ENCODE measurements at places on chromosomes 16 and 17. TPM values are rescaled to one million over a fixed set of nuclear protein-coding genes. Genes with fewer than 3 reads are reported as not detected.

Gene HAS3
- 1.4 TPM for total RNA-seq

Gene PPM1E
- total RNA-seq = under 0.01 TPM

Gene ZFP3
- total RNA-seq = 3.5 TPM

Gene PRPSAP1
- total RNA-seq = 82.2 TPM

Gene CHST5
- under 0.01 TPM for total RNA-seq

Gene FOXJ1
- not detected for total RNA-seq

Gene TBC1D3H
- not detected for total RNA-seq

Gene CASKIN1
- not detected for total RNA-seq

Gene PRRT2
- total RNA-seq = 4.1 TPM

Gene PMP22
- 151 TPM for total RNA-seq

Gene DLX4
- under 0.01 TPM for total RNA-seq

Gene ABCA3
- 1.4 TPM for total RNA-seq

Gene RNF112
- 0.29 TPM for total RNA-seq

DNA sequence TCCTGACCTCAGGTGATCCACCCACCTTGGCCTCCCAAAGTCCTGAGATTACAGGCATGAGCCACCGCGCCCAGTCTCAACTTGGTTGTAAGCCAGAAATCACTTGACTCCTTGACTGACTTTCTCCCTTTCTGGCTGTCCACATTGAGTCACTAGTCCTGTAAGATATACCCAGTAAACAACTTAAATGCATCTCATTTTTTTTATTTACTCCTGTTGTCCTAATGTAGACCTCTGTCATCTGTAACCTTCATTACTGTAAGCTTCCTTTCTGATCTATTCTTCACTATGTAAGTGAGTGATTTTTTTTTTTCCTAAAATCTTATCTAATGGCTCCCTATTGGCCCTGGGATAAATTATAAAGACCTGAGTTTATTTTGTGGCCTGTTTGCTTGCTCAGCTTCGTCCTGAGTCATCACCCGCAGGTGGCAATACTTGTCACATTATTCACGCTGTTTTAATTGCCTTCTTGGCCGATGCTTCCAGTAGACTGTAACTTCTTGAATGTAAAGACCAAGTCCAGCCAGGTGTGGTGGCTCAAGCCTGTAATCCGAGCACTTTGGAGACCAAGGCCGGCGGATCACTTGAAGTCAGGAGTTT, 41.0 kb downstream of the PAFAH1B1 start:
- DNase-seq = no peak

DNA sequence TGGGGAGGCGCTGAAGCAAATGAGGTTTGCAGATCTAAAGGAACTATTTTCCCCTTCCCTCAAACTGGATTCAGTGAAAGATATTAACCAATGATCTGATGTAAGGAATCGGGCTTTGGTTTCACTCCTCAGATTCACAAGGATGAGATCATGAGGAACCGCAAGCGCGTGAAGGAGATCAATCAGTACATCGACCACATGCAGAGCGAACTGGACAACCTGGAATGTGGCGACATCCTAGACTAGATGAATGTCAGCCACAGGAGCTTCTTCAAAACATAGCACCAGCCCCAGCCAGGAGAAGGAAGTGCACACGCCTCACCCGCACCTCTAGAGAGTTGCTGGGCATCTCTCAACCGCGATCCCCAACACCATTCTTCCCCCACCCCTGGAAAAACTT, 22.5 kb downstream of the ATPAF2 start:
- DNase-seq = no peak

GRCh38 chr17:45310380-45311324, 6.2 kb downstream of the MAP3K14 start:
- DNase-seq = peak; percentile 86

DNA sequence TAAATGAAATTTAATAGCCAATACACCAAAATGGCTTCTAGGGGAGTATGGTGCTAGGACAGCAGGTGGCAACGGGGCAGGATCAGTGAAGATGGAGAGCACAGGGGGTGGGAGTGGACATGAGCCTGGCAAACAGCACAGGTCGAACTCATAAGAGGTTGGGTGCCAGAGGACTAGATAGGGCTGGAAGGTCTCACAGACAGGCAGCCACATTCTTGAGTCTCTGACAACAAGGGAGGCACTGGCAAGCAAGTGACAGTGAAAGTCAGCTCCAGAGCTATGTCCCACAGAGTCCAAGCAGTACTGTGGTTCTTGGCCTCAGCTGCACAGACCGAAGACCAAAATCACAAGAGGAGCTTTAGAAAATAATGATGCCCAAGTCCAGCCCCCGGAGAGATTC, 61.2 kb downstream of the USP31 start:
- DNase-seq = no peak

- no peak for DNase-seq
These were observed 185.4 kb downstream of the ABCC12 start for GRCh38 chr16:47970291-47970931.

GRCh38 chr17:38706505-38707216, 1.6 kb downstream of the MLLT6 start:
- peak; percentile 91 for DNase-seq

- no peak for DNase-seq
These were observed 6.3 kb downstream of the HGS start for GRCh38 chr17:81690066-81690465.

DNA sequence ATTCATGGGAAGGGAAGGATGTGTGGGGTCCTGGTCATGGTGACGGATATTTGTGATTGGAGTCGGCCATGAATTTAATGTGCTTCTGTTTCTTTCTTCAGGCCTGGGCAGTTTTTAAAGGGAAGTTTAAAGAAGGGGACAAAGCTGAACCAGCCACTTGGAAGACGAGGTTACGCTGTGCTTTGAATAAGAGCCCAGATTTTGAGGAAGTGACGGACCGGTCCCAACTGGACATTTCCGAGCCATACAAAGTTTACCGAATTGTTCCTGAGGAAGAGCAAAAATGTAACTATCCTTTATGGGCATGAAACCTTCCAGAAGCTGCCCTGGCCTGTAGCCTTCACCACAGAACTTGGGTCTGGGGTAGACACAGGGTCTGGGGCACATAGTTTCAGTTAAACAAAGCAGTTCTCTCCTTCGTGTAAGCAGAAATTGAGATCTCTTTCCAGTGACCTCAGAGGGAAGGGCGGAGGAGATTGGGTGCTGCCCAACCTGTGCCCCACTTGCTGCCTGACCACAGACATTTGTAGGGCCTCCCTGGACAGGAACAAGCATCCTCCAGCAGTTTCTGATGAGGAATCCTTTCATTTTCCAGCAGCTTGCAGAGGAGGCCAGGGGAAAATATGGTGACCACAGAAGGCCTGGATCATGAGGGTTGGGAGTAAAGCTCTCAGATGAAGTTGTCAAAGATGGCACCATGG, 10.1 kb downstream of the IRF8 start:
- DNase-seq = no peak

GRCh38 chr17:78379131-78379491, 662 bp downstream of the PGS1 start:
- peak; percentile 95 for DNase-seq

DNA sequence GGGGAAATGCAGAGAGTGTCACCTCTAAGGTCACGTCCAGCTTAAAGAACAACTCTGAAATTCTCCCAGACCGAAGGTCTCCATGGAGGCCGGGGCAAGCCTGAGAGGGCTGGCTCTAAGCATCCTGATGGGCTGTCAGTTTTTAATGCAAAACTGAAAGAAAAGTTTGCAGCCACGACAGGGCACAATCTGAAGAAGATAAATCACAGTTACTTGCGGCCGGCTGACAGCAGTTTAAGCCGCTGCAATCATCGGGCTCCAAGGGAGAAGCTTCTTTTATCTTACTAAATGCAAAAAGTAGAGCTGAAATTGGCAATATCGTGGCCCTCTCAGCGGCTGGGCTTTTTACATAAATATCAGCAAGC, 168.8 kb downstream of the CYLD start:
- DNase-seq = no peak

DNA sequence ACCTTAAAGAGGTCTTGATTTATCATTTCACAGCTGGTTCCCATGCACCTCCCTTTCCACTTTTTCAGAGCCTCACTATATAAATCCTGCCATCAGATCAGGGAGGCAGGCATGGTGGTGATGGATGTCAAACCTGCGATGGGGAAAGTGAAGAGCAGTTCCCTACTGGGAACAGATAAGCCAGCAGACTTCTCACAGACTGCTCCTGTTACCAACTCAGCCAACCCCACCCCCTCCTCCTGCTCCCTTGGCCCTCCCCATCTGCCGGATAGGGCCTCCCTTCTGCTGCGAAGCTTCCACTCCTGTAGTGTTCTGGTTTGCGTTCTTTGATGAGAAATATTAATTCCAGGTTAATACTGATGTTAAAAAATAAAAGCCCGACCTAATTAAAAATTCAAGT, 232.1 kb downstream of the STX8 start:
- DNase-seq = no peak

DNA sequence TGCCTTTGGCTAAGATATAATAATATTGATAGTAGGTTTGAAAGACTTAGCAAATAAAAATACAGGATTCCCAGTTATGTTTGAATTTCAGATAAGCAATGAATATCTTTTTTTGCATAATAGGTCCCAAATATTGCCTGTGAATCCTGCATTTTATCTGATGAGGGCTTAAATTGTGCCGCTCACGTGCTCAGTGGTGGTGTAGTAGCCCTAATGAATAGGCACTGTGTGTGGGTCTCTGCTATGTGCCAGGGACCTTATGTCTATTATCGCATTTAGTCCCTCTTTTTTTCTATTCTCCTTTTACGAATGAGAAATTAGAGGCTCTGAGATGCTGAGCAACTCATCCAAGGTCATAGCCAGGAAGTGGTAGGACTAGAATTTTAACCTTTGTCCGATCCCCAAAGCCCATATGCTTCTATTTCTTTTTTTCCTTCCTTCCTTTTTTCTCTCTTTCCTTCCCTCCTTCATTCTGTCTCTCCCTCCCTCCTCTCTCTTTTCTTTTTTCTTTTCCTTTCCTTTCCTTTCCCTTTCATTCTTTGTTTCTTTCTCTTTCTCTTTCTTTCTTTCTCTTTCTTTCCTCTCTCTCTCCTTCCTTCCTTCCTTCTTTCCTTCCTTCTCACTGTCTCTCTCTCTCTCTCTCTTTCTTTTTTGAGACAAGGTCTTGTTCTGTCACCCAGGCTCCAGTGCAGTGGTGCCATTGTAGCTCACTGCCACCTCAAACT, 47.2 kb downstream of the RGS9 start:
- no peak for DNase-seq

- DNase-seq = peak; percentile 18
These were observed 2.7 kb upstream of the ZNF469 start for GRCh38 chr16:88380099-88380498.

DNA sequence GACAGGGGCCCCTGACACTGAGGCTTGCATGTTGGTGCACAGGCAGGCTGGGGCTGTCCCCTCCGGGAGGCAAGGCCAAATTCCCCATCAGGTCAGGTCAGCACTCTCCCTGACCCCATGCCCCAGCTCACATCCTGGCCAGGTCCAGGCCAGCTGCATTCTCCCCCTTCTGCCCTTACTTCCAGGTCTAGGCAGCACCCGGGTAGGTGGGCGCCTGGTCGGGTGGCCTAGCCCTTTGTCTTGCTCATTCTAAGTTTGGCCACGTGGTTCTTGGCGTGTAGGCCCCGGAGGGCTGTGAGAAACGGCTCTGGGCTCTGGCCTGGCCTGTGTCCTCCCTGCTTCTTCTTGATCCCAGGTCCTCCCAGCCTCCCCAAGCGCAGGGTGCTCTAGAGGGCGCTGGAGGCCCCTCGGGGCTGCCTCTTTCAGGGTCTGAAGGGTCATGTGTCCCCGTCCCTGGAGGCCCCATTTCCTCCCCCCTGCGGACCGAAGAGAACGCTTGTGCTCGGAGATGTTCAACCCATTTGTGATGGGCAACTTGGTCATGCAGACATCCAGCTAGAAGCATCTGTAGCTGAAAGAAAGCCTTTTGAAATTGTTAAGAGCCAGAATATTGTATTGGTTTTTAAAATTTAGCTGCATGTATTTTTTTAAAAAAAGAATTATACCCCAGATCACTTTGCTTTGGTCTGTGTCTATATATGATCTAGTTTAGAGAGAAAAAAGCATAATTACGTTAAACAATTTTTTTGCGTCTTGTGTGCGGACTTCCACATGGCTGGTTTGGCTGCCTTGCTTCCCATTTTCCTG, 6.7 kb downstream of the BAHCC1 start:
- peak; percentile 96 for DNase-seq

- no peak for DNase-seq
These were observed 136.9 kb downstream of the SLC39A11 start for GRCh38 chr17:72955391-72956140.

GRCh38 chr17:16989230-16989952, 17.5 kb upstream of the TNFRSF13B start:
- DNase-seq = no peak

GRCh38 chr17:64938925-64939474, 19.7 kb upstream of the LRRC37A3 start:
- DNase-seq = peak; percentile 82

GRCh38 chr16:29916979-29917378, 9.0 kb downstream of the KCTD13 start:
- DNase-seq = no peak

DNA sequence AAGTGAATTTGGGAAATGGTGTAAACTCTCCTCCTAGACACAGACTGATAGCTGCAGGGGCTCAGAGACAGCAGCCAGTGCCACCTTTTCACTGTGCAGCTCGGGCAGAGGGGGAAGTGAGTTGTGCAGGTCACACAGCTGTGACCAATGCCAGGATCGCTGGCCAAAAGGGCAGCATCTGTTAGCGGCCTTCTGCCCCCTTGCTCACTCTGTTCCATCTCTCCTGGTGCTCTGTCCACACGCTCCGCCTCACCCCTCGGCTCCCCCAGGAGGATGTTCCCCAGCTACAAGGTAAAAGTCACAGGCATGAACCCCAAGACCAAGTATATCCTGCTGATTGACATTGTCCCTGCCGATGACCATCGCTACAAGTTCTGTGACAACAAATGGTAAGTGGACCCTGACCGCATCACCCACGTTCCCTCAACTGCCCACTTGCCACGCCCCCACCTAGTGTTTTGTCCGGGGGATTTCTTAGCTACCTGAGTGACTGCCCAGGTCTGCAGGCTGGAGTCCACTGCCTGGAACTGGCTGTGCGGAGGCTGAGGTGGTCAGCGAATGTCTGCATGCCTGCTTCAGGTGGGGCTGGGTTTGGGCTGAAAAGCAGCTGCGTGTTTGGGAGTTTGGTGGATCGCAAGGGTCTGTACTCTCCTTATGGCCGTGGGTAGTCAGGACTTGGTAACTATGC, 13.5 kb downstream of the TBX4 start:
- no peak for DNase-seq

GRCh38 chr17:9115214-9116191, 94.2 kb downstream of the NTN1 start:
- DNase-seq = peak; percentile 91

DNA sequence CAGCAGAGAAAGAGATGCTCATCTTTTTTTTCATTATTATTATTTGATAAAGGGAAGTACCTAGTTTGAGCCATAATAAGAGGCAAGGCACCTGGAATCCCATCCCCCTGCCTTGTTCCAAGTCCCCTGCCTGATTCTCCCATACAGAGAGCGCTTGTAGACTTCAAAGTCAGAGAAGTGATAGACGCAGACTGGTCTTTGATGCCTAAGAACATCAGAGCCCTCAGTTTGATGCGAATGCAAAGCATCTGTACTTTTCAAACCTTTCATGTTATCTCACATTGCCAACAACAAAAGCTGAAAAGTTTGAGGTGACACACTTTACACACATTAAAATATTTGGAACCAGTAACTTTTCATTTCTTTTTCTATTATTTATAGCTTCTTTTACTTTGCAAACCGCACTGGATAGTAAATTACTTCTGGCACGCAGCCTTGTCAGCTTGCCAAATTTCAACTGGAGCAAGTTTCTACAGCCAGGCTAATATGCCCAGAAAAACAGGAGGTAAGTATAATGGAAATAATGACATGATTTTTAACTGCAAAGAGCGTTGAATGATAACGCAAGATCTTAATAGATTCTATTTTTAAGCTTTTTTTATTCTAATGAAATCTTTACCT, 5.9 kb upstream of the UTP6 start:
- no peak for DNase-seq

- no peak for DNase-seq
These were observed 47.6 kb upstream of the RBBP6 start for GRCh38 chr16:24491731-24492130.
